Foreskin keratinocyte (primary cell): ENCODE measurements at places on chromosomes 7 and 10. TPM values are rescaled to one million over a fixed set of nuclear protein-coding genes. Genes with fewer than 3 reads are reported as not detected.

- no peak for DNase-seq
Observed at GRCh38 chr10:27169849-27170248, 14.7 kb downstream of the MASTL start.

The SERPINE1 gene
- total RNA-seq, result 265 and 427 TPM in 2 replicates

DNA sequence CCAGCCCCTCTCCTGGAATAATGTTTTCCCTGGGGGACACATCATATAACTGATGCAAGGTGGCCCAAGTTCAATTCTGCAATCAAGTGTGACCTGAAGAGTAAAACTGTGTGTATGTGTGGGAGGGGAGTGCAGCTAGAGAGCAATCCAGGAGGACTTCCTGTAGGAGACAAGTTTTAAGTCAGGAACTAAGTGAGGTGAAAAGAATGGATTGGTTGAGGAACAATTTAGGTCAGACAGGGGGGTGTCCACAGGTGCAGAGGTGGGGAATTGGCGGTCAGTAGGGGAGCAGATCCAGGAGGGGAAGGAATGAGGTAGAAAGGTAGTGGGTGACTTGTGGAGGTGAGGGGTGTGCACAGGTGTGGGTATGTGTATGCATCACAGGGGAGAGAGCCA, 82.6 kb downstream of the NEURL1 start:
- DNase-seq, result no peak

The NXPH1 gene
- total RNA-seq, result not detected in 2 replicates

The AS3MT gene
- 4.4 and 6.4 TPM in 2 replicates for total RNA-seq

DNA sequence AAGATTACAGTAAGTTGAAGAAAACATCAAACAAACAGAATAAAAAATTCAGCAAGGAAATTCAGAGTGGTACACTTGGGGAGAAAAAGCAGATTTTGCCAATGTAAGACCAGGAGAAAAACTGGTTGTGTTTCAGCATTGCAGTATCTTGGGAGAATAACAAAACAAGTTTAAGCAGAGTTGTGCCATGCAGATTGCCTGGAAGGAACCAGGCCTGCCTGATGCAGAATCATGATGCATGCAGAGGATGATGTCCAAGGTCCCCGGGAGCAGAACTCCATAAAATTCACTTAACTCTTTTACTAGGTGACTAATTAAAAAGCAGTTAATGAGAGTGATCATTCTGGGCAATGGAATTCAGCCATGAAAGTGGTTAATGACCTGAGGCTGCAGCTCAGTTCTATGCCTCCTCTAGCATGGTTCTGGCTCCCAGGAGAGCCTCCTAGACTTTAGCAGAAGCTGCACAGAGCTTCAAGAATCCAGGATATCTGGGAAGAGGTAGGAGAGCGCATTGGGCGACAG, 379.7 kb upstream of the C7orf33 start:
- DNase-seq, result no peak

The TMEM139 gene
- 6.7 and 7.6 TPM in 2 replicates for total RNA-seq

DNA sequence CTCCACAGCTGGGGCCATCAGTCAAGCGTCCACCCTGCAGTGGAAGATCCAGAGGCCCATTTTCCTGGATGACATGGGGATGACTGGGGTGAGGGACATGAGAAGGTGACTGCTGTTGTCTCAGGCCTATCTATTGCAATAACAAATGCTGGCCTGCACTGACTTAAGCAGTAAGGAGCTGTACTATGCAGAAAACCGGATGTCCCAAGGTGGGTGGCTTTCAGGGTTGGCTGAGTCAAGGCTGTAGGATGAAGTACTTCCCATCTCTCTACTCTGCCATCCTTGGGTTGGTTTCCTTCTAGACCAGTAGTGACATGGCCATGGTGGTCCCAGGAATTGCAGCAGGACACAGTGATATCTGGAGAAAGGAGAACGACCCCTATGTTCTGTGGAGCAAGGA, 48.1 kb downstream of the NEURL1 start:
- no peak for DNase-seq

GRCh38 chr7:155962191-155962967, 150.1 kb upstream of the SHH start:
- DNase-seq, result peak; percentile 80

- DNase-seq, result no peak
Observed at GRCh38 chr10:50636618-50637579, 13.1 kb upstream of the SGMS1 start.
